Esophagus muscularis mucosa (tissue), 4 donors: ENCODE measurements at places on chromosomes 6 and 20. TPM values are rescaled to one million over a fixed set of nuclear protein-coding genes. Genes with fewer than 3 reads are reported as not detected.
A peak's percentile ranks its signal among the peaks of the same experiment; 100 is the strongest.

Gene CFAP61
- total RNA-seq = not detected

Gene UBD
- total RNA-seq = 0.50 TPM

DNA sequence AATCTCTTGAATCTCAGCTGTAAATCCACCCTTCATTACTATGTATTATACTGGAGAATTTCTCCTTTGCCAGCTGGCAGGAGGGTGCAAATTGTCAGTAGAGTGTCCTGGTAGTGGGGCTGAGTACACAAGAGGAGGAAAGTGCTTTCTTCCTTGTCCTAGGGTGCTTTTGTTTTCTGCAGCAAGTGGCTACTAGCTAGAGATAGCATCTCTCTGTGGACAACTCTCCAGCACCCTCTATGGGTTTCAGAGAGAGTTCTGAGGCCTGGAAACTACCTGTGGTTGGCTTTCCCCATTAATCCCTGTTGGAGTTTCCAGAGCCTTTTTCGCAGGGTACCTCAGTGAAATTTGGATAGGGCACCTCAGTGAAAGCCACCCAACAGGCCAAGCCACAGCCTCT, 422.5 kb upstream of the RGS17 start:
- no peak for DNase-seq

GRCh38 chr6:53011979-53012378, 16.9 kb upstream of the GSTA4 start:
- no peak for DNase-seq

DNA sequence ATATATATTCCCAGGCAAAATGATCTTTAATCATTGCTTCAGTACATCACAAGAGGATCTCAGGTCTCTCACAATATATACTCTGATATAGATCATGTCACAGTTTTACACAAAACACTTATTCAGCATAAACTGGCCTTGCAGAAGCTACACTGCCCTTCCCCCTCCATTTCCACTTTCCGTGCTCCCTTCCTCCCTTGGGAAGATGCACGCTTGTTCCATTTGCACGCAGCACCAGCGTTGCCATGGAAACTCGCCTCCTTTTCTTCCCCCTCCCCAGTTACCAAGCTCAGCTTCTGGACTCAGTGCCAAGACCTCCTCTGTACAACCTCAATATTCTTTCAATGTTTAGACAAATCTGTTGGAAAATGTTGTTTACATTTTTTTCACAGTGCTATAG, 154.6 kb downstream of the RFPL4B start:
- no peak for DNase-seq

DNA sequence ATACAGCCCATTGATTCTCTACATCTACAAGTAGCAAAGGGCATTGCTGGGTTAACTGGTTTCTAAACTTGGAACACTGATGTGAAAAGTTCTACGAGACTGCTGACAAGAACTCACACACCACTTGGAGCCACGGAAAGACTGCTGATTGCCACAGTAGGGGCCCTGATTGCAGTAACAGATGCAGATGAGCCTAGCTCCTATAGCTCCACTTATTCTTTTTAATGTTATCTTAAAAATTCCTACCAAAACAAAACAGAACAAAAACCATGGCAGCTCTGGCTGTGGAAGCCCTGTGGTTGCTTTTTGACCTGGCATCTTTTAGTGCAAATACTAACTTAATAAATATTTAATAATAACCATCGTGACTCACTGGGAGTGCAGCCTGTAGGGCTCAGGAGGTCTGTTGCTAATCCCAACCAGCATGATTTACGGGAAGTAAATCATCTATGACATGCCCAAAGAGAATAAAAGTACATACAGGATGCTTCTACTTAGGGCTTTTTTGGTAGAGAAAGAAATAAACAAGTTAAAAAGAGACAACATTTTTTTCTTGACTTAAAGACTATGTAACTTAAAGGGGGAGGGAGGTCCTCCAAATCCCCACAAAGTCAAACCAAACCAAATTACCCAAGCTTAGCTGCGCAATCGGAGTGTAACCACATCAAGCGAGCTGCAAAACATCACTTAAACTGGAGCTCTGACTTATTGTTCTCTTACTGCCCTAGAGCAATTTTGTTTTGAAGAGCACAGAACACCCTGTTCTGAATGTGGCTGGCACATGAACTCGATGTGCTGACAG, 87.2 kb downstream of the FKBP5 start:
- peak; percentile 94 for DNase-seq

- DNase-seq = no peak
Measured at GRCh38 chr6:135291288-135292076, 110.4 kb downstream of the MYB start.

- DNase-seq = no peak
Measured at GRCh38 chr6:90190752-90191395, 105.8 kb downstream of the BACH2 start.

GRCh38 chr6:90139272-90139817, 157.3 kb downstream of the BACH2 start:
- DNase-seq = no peak
